Cerebellar nuclear complex (tissue), 1 donor: ENCODE measurements at places on chromosomes 7 and 10.

- DNase-seq = no peak
Observed at GRCh38 chr10:104045151-104046089, 40.3 kb downstream of the COL17A1 start.

- DNase-seq = no peak
Observed at GRCh38 chr7:87474533-87475358, 734 bp downstream of the ABCB4 start.

GRCh38 chr10:114250236-114250635, 11.2 kb downstream of the VWA2 start:
- DNase-seq = no peak

DNA sequence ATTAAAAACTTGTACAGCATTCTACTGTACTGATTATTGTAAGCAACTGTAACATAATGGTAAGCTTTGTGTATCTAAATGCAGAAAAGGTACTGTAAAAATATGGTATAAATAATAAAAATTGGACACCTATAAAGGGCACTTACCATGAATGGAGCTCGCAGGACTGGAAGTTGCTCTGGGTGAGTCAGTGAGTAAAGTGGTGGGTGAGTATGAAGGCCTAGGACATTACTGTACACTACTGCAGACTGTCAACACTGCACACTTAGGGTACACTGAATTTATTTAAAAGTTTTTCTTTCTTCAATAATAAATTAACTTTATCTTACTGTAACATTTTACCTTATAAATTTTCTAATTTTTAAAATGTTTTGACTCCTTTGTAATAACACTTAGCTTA, 118.6 kb upstream of the ASAH2 start:
- DNase-seq = no peak

DNA sequence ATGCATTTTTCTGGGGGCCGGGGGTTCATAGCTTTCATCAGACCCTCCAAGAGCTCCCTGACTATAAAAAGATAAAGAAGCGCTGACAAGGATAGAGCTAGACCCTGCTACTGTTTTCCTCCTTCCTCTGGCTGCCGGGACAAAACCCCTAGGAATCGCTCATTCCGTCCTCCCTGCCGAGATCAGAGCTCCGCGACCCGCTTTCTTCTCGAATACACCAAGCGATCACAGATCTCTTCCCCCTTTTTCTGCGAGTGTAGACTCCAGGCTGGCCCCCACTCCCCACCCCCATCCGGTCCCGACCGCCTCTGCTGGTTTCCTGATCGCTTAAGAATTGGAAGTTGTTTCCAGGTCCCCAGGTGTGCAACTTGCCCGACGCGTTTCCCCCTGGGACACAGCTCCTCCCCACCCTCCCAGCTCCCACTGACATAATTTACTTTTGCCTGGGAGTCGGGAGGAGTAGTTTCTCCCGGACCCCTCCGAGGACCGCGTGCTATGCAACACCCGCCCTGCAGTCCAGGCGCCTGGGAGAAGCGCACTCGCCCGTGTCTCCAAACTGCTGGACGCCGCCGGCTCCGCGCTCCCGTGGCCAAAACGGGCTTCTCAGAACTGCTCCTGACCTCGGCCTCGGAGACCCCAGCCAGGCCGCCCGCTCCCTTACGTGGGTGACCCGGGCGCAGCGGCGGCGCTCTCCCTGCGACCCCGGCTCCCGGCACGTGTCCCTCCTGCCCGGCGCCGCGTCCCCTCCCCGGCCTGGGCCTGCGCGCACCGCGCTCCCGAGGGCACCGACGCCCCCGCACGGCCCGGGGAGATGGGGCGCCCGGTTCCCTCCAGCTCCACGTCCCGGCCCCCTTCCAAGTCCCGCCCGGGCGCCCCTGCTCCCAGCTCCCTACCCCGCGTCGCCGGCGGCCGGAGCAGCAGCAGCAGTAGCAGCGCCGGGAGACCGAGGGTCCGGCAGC, 552 bp downstream of the IL15RA start:
- DNase-seq = no peak

DNA sequence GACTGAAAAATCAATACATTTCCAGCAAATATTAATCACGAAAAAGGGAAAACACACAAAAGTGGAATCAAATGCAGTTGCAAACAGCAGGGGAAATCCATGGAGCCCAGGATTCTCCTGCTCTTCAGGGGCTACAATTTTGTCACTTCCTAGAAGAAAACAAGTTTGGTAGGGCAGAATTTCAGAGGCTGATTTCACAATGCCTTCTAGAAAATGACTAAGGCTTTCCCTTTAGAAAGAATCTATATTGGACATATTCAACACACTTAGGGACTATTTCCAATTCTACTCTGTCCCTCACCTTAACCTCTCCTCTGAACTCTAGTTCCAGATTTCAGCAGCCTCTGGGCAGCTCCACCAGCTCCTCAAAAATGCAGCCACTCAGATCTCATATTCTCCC, 111.3 kb downstream of the HECTD2 start:
- DNase-seq = no peak

- no peak for DNase-seq
Observed at GRCh38 chr10:126122881-126123280, 226.5 kb downstream of the FANK1 start.

DNA sequence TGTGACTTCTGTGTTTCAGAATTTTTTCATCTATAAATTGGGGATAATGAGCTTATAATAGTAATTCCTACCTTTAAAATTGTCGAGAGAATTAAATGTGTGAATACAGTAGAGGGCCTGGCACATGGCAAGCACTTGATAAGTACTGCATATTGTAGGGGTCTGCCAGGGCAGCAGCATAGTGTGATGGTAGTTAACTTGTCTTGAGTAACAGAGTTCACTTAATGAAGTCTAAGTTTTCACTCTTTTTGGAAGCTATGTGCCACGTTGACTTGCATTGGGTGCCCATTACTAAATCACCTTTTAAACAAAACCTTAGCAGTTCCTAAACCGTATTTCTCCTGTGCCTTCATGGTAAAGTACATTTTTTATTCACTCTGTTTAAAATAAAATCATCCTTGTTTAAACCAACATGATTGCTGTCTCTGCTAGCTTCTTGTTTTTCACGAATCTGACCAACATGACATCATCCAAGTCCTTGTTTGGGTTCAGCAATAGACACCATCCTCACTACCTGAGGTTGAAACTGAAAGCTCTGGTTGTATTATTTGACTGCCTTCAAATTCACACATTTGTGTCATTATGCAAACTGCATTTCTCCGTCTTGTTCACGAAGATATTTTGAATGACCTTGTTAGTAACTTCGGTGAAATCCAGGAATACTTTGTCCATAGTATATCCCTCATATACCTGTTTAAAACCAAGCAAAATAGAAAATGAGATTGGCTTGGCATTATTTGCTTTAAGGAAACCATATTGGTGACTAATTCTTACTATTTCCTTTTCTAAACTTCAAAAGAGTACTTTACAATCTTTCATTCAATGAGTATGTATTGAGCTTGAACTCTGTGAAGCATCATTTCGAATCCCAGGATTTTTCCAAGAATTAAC, 340.2 kb downstream of the SUGCT start:
- no peak for DNase-seq

- no peak for DNase-seq
Observed at GRCh38 chr7:741850-742249, 14.8 kb upstream of the PRKAR1B start.

DNA sequence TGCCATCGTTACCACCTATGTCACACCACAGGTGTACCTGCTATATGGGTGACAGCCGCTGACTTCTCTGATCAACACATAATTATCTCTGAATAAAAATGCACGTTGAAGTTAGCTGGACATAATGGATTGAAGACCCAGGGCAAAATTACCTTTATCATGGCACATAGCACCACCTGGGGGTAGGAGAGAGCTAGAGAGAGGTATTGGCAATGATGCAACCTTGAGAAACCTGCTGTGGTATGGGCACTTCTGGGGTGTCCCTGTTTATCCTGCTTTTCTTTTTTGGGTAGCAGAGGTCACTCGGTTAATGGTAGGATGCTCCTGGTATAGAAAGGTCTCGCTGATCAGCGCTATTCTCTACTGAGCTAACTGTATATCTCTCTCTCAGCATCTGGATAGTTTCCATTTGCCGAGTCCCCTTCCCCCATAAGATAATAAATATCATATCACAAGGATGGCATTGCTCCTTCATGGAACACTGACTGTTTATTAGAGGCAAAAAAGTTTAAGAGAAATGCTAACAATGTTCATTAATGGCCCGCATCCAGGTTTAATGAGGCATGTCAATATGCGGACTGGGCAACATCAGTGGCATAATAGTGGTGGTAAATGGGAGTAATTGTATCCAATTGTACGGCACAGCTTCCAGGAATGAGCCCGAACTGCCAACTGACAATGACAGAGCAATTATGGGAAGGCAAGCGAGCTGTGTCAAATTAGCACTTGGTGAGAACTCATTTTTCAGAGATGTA, 323.1 kb downstream of the TFEC start:
- no peak for DNase-seq

GRCh38 chr10:95457319-95457886, 103.8 kb downstream of the SORBS1 start:
- DNase-seq = no peak

DNA sequence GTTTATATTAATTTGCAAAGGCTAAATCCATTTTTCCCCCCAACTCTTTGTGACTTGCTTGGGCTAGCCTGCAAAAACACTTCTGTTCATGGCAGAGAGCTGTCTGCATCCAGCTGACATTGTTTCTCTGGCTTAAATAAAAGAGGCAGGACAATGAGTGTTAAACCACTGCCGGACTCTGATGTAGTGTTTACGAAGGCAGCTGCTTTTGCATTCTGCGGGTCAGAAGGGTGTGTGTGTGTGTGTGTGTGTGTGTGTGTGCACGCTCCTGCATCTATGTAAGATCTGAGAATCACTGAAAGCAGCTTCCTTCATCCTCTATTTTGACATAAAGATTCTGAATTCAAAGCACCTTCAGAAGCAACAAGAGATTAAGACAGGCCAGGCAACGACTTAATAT, 28.3 kb downstream of the NRP1 start:
- no peak for DNase-seq

GRCh38 chr7:158001621-158002320, 585.9 kb downstream of the PTPRN2 start:
- no peak for DNase-seq

DNA sequence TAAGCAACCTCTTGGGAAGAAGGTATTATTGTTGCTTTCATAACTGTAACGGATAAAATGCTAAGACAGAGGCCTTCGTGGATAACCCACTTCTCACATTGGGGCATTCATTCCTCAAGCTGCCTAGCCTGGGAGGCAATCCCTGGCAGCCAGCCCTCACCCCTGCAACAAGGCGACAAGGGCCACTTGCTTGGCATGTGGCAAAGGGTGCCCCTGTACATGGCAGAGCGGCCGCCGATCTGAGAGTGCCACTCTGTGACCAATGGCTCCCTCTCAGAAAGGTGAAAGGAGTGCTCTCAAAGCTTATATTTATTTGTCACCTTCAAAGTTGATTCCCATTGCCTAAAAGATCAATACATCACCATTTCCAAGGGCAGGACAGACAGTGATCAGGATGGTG, 31.9 kb downstream of the EBF3 start:
- no peak for DNase-seq

- no peak for DNase-seq
Observed at GRCh38 chr10:119153661-119154060, 11.9 kb downstream of the SFXN4 start.

- DNase-seq = no peak
Observed at GRCh38 chr7:121901026-121901425, 28.1 kb downstream of the PTPRZ1 start.

GRCh38 chr10:132653721-132654120, 116.1 kb downstream of the INPP5A start:
- no peak for DNase-seq

DNA sequence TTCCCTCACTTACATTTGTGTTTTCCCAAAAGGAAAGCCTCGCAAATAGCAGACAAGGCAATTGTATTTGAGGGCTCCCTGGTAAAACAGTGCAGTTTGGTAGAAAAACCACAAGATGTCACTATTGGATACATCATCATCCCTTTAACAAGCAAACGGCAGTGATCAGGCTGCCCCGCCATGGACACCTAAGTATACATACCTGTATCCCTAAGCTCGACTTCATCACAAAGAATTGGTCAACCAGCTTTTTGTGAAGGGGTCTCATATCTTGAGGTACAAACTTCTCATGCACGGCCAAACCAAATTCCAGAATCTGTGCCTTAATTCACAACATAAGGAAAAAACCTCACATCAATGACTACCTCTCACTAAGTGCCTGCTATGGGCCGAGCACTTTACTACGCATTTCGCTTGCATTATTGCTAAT, 179.5 kb upstream of the IMMP2L start:
- DNase-seq = peak; percentile 45

DNA sequence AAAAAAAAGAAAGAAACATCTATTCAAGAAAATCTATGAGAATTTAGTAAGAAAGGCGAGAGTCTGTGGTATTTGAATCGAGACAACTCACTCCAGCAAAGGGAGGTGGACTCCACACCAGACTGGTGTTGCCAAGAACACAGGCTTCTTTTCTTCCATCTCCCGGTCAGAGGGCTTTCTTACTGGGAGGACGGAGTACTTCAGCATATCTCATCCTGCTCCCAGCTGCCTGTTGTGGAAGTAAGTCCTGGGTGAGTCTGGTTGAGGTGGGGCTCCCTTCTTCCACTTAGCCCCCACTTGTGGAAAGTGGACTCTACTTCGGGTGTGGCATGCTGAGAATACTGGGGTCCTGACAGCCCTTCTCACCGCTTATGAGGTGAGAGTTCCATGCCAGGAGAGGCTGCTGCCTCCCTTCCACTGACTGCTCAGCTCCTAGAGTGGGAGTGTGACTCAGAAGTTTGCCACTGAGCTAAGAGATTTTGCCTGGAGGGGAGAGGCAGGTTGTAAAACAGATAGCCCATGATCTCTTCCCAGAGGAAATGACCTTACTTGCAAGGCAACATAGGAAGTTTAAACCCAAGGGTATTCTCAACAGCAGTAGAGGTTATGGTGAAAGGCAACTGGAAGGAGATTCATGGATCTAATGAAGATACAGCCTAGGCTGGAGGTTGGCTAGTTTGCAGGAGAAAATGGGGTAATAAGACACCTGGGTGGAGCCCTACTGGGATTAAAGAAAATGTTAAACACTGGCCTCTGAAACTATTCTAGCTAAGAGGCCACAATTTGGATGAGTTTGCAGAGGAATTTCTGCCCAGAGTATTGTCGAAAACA, 3.5 kb upstream of the NACAD start:
- no peak for DNase-seq

- DNase-seq = no peak
Observed at GRCh38 chr7:77427996-77428603, 12.0 kb upstream of the GSAP start.
